Dorsolateral prefrontal cortex (tissue), 122 donors: ENCODE measurements at places on chromosomes 5 and 9.

GRCh38 chr5:39558541-39558940 lies 133.8 kb upstream of the DAB2 start:
- no peak for DNase-seq

- DNase-seq = no peak
Observed at GRCh38 chr5:56389261-56389660, 156.1 kb upstream of the ANKRD55 start.

GRCh38 chr5:164090358-164090757 lies 584.9 kb downstream of the MAT2B start:
- DNase-seq = no peak

DNA sequence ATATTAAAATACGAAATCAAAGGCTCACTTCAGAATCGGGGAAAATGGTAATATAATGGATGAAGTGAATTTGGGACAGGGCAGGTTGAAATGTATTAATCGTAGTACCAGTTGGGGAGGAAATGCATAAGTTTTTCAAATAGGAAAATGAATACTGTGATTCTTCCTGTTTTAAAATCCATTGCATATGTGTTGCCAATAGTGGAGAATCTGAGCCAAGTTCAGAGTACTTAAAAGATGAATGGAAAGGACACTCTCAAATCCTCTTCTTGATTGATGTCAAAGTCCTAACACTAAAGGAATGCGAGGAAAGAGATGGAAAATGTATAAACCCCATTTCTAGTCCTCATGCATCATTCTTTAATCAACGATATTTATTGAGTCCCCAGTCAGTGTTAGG lies 160.9 kb upstream of the CCNG1 start:
- no peak for DNase-seq

- no peak for DNase-seq
Observed at GRCh38 chr5:5360941-5361520, 61.4 kb upstream of the ICE1 start.

DNA sequence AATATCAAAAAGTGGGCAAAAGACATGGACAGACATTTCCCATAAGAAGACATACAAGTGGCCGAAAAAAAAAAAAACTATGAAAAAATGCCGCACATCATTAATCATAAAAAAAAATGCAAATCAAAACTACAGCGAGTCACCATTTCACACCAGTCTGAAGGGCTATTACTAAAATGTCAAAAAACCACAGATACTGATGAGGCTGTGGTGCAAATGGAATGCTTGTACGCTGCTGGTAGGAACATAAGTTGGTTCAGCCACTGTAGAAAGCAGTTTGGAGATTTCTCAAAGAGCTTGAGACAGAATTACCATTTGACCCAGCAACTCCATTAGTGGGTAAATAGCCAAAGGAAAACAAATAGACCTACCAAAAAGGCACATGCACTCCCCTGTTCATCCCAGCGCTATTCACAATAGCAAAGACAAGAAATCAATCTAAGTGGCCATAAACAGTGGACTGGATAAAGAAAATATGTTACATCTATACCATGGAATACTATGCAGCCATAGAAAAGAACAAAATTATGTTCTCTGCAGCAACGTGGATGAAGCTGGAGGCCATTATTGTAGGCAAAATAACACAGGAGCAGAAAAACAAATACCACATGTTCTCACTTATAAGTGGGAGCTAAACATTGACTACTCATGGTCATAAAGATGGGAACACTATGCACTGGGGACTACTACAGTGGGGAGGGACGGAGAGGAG lies 110.6 kb upstream of the BOD1 start:
- DNase-seq = no peak

- no peak for DNase-seq
Observed at GRCh38 chr5:96506376-96506775, 73.3 kb upstream of the PCSK1 start.

DNA sequence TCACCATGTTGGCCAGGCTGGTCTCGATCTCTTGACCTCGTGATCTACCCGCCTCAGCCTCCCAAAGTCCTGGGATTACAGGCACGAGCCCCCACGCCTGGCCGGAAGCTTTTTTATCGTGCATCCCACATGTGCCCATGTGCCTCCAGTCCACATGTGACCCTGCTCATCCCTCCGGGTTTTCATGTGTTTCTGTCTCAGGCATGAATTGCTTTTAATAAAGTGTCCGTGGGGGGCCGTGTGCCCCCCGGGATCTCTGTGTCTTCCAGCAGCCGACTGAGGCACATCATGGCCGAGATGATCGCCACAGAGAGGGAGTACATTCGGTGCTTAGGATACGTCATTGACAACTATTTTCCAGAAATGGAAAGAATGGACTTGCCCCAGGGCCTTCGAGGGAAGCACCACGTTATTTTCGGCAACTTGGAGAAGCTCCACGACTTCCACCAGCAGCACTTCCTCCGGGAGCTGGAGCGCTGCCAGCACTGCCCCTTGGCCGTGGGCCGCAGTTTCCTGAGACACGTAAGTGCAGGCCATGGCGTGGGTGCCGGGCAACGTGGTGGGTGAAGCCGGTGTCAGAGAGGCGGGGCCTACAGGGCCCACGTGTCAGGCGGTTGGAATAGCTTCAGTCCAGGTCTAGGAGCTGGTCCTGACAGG lies 22.1 kb upstream of the LRRC14B start:
- DNase-seq = peak; percentile 38
